ENCODE measurements at places on chromosomes 3 and 15. TPM values are rescaled to one million over a fixed set of nuclear protein-coding genes. Genes with fewer than 3 reads are reported as not detected.

DNA sequence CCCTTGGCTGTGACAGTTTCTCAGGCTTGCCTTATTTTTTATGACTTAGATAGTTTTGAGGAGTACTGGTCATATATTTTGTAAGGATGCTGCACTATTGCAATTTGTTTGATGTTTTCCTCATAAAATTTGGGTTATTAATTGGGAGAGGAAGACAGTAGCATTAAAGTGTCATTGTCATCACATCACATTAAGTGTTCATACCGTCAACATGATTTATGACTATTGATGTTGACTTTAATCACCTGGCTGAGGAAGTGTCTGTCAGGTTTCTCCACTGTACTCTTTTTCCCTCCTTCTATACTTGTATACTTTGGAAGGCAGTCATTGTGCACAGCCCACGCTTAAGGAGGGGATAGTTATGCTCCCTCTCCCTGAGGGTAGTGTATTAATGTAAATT is 26.9 kb downstream of the TRIM69 start:
- H3K4me1 ChIP-seq = no peaks in the 10 kb centered on the region
- no peak overlapping the region for H3K27ac ChIP-seq
- H3K27me3 ChIP-seq = no peaks in the 10 kb centered on the region
- H3K4me3 ChIP-seq = no peak overlapping the region

- no peak overlapping the region for H3K4me3 ChIP-seq
- no peak for DNase-seq
- H3K36me3 ChIP-seq = no peaks in the 10 kb centered on the region
These were observed 68.9 kb upstream of the VGLL4 start for GRCh38 chr3:11712646-11713045.

DNA sequence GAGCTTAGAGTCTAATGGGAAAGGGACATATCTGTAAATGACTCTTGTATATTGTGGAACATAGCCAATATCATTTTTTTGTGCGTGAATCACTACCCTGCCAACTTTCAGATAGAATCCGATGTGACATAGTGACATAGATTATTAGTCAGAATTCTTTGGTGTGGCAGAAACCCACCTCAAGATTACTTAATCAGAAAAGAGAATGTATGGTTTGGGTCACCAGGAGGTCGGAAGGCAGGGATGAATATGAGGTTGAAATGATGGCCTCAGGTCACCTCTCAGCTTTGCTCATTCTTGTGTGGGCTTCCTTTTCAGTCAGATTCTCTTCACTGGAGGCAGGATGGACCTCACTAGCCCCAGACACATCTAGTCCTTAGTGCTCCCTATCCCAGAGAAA is 41.4 kb downstream of the SNAPC5 start:
- H3K27me3 ChIP-seq = no peaks in the 10 kb centered on the region
- H3K4me1 ChIP-seq = no peaks in the 10 kb centered on the region
- DNase-seq = no peak

DNA sequence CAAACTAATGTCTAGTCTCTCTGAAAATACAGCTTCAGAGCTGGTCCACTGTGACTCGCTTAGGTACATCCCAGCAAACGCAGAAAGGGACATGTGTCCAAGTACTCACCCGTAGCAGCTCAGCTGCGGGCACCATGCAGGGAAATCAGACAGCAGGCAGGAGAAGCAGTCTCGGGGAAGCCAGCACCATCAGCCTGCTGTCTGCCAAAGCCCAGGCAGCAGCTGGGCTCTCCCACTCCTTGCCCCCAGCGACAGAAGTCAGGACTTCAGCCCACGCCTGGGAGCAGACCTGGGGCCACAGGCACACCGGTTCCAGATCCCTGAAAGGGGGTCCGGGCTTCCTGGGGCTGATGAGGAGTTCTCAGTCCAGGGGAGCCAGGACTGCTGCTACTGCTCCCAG is 34.9 kb downstream of the SEMA5B start:
- H3K36me3 ChIP-seq = no peaks in the 10 kb centered on the region
- H3K4me1 ChIP-seq = no peaks in the 10 kb centered on the region
- no peaks in the 10 kb centered on the region for H3K27me3 ChIP-seq
- H3K4me3 ChIP-seq = no peak overlapping the region
- no peak for DNase-seq

- no peaks in the 10 kb centered on the region for H3K4me1 ChIP-seq
- no peaks in the 10 kb centered on the region for H3K36me3 ChIP-seq
- H3K27me3 ChIP-seq = no peaks in the 10 kb centered on the region
These were observed 5.0 kb downstream of the SLC12A8 start for GRCh38 chr3:125207507-125207906.

The TAMM41 gene
- 19.4 TPM for total RNA-seq

DNA sequence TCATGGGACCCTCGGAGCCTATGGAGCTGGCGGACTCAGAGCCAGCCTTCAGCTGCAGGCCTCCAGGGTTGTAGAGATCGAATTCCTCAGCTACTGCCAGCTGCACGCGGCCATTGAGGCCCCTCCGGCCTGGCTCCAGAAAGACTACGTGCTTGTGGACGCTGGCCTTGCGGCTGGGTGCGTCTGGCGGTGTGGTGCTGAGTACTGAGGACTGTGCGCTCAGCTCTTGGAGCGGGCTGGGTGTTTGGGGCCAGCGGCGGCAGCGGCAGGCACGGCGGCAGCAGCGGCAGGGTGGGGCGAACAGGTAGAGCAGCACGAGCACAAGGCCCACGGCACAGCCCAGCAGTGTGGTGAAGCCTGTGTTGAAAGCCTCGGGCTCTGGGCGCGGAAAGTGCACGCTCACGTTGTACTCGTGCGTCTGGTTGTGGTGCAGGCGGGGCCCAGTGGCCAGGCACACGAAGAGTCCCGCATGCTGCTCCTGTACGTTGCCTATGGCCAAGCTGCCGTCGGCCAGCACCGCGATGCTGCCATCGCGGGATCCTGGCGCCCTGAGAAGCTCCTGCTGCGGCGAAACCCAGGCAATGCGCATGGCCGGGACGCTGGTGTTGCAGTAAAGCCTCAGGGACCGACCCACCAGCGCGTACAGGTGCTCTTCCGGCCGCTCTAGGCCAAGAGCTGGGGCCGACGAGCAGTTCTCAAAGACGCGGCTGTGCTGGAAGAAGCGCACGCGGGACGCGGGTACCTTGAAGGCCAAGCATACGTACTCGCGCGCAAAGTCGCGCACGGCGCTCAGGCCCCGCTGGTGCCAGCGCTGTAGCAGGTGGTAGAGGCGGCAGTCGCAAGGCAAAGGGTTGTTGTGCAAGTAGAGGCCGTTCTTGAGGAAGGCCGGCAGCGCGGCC is 1.3 kb downstream of the AMIGO3 start:
- no peaks in the 10 kb centered on the region for H3K27me3 ChIP-seq
- DNase-seq = peak; percentile 75
- H3K27ac ChIP-seq = no peak overlapping the region
- H3K4me3 ChIP-seq = no peak overlapping the region

DNA sequence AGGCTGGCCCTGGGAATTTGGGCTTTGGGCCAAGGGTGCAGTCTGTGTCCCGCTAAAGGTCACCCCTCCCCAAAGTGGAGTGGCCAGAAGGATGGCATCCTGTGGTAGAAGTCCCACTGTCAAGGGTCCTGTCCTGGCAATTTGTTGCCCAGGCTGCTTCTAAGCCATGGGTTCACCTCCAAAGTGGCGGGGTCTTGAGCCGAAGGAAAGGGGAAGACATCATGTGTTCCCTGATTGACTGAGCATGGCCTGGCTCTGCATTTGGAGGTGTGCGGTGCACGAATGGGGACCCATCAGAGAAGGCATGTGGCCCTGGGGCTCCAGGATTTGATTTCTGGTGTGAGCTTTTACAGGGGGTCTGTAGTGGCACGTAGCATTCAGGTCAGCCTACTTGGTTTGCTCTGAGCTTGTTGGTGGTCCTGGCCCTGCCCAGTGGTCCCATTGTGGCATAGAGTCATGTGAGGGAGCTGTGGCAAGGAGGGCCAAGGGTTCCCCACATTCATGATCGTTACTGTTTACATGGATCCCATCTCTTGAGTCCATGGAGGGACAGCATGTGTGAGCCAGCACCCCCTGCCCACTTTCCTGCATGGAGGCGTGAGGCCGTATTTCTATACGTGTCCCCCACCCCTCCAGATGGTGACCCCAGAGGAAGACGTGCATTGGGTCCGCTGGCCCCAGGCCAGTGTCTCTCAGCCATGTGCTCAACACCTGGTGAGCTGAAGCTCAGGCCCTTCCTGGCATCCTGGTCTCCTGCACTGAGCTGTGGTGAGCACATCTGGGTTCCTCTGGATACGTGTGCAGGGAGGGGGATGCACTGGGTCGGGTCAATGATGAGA is 225.1 kb downstream of the SNRPN start:
- no peaks in the 10 kb centered on the region for H3K4me1 ChIP-seq
- H3K27me3 ChIP-seq = no peaks in the 10 kb centered on the region
- H3K36me3 ChIP-seq = no peaks in the 10 kb centered on the region
- DNase-seq = no peak
- no peak overlapping the region for H3K4me3 ChIP-seq

DNA sequence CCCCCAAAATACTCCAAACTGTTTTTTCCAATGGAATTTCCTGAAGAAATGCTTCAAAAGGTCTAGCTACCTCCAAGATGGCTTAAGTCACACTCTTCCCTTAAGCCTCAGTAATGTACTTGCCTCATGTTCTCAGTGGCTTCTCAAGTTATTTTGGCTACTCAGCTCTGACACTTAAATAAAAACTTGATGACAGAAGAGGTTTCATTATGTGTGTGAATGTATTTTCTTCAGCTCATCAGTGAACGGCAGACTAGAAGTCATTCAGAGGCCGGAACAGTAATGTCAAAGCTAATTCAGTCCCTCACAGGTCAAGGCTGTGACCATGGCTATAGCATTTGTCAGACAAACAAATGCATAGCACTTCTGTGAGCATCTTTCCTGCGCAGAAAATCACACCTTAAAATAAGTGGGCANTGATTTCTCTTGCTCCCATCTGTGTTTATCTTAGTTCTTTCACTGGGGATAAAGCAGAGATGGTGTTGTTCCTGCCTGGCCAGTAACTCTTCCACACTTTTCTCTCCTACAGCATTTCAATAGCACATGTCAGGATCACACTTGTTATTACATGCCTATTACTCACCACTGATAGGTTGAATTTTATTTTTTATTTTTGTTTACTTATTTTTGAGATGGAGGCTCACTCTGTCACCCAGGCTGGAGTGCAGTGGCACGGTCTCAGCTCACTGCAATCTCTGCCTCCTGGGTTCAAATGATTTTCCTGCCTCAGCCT is 68.5 kb upstream of the PLCL2 start:
- H3K27me3 ChIP-seq = no peaks in the 10 kb centered on the region
- H3K27ac ChIP-seq = no peak overlapping the region
- no peaks in the 10 kb centered on the region for H3K36me3 ChIP-seq
- no peak for DNase-seq
- H3K4me3 ChIP-seq = no peak overlapping the region
- H3K4me1 ChIP-seq = no peaks in the 10 kb centered on the region

GRCh38 chr3:6248528-6248927 is 612.4 kb upstream of the GRM7 start:
- H3K36me3 ChIP-seq = no peaks in the 10 kb centered on the region
- H3K27ac ChIP-seq = no peak overlapping the region
- H3K4me1 ChIP-seq = no peaks in the 10 kb centered on the region
- no peak overlapping the region for H3K4me3 ChIP-seq
- no peak for DNase-seq
- no peaks in the 10 kb centered on the region for H3K27me3 ChIP-seq

DNA sequence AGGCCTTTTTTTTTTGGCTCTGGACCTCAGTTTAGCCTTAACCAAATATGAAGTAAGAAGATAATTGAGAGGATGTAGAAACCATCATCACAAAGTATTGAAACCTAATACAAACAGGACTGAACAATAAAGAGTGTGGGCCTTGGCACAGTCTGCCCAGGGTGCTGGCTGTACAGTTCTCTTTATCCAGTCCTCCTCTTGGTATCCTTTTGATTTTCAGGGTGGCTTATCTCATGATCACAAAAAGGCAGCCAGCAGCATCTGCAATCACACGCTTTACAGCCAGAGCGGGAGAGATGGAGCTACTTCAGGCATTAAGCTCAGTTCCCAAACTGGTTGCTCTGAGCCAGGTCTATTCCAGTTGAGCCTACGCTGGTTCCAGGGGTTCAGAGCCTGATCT is 239.7 kb downstream of the RPLP1 start:
- no peaks in the 10 kb centered on the region for H3K36me3 ChIP-seq
- H3K4me1 ChIP-seq = no peaks in the 10 kb centered on the region
- no peaks in the 10 kb centered on the region for H3K27me3 ChIP-seq
- DNase-seq = no peak

GRCh38 chr15:34591306-34591705 is 7.9 kb upstream of the GOLGA8B start:
- H3K36me3 ChIP-seq = no peaks in the 10 kb centered on the region
- H3K27me3 ChIP-seq = no peaks in the 10 kb centered on the region
- H3K27ac ChIP-seq = no peak overlapping the region
- no peak overlapping the region for H3K4me3 ChIP-seq
- no peak for DNase-seq

DNA sequence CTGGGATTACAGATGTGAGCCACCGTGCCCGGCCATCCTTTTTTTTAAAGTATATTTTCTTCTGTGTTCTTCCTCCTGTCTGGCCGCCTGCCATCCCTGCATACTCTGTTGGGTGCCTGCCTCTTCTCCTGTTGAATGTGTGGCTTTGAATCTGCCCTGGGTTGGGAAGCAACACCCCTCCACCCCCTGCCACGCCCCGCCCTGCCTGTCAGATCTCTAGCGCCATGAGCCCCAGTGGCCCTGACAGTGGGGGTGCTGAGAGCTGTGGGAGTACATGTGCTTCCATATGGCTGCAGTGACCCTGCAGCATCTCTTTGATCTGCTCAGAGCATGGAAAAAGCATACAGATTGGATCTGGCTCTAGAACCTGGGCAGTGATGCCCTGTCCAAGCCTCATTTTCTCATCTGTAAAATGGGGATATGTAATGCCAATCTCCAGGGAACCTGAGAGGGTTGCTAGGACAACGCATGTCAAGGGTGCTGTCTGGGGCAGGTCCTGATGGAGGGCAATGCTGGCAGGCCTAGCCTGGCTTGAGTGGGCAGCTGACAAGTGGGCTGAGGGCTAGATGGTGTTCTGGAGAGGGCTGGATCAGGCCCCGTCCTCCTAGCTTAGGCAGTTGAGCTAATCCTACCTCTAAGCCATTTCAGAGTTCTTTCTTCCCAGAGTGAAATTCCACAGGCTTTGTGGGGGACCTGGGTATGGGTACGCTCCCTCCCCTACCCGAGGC is 23.9 kb downstream of the CCDC13 start:
- peaks cover 5% of the 10 kb centered on the region for H3K4me1 ChIP-seq
- no peak for DNase-seq
- no peaks in the 10 kb centered on the region for H3K27me3 ChIP-seq
- H3K4me3 ChIP-seq = no peak overlapping the region
- H3K27ac ChIP-seq = no peak overlapping the region

DNA sequence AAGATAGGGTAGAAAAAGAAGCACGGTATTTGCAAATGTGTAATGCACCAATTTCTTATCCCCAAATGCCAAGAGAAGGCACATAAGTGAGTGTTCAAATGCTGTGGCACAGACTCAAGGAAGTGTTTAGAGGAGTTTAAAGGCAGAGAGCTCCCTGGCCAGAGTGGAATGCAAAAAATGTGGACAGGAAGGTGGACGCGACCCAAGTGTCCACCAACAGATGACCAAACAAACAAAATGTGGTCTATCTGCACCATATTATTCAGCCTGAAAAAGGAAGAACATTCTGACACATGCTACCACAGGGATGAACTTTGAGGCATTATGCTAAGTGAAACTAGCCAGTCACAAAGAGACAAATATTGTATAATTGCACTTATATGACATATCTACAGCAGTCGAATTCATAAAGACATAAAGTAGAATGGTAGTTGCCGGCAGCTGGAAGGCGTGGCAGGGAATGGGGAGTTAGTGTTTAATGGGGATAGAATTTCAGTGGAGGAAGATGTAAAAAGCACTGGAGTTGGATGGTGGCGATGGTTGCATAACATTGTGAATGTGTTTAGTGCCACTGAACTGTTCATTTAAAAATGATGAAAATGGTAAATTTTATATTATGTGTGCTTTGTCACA is 126.6 kb downstream of the SRGAP3 start:
- H3K4me3 ChIP-seq = no peak overlapping the region

The CCR5 gene
- 4.4 TPM for total RNA-seq

The MTFMT gene
- 12.5 TPM for total RNA-seq

The PPP4R2 gene
- total RNA-seq = 72.0 TPM

The HIGD2B gene
- not detected for total RNA-seq

Data from kidney (tissue), 22 donors.